ENCODE measurements at places on chromosomes 2 and 18.

DNA sequence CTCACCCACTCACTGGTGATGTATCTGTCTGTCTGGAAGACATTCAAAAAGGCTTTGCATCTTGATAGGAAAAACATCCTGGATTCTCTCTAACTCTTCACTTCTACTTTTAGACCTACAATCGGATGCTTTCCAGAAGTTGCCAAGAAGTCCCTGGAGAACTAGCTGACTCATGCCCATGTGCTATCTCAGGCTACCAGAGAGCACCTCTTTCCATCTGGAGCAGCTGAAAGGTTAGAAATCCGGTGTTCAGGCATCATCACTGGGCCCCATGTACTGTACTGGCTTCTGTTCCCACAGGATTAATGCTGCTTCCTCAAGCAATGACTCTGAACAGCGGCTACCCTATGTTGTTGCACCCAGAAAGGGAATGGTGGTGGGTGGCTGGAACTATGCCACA lies 259.0 kb downstream of the NBAS start:
- DNase-seq = no peak

GRCh38 chr2:216090369-216090786 lies 8.7 kb downstream of the TMEM169 start:
- DNase-seq = no peak

- no peak for DNase-seq
Measured at GRCh38 chr2:148530350-148530749, 114.2 kb upstream of the EPC2 start.

- no peak for DNase-seq
Measured at GRCh38 chr2:127707890-127708648, 6.8 kb downstream of the SFT2D3 start.

DNA sequence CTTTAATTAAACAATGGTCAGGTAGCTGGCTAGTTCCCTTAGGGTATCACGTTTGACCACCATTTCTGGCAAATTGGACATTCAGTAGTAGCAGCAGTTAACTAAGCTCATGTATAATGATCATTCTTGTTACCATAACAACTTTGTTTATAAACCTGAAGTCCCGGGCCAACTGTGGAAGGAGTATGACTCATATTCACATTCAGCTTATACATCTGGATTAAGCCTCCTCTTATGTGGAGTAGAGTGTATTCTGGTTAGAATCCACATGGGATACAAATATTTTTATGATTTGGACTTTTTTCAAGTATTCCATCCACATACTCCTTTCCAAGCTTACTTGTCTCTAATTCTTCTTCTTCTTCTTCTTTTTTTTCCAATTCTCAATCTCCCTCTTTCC lies 70.3 kb upstream of the ZSWIM2 start:
- DNase-seq = no peak

DNA sequence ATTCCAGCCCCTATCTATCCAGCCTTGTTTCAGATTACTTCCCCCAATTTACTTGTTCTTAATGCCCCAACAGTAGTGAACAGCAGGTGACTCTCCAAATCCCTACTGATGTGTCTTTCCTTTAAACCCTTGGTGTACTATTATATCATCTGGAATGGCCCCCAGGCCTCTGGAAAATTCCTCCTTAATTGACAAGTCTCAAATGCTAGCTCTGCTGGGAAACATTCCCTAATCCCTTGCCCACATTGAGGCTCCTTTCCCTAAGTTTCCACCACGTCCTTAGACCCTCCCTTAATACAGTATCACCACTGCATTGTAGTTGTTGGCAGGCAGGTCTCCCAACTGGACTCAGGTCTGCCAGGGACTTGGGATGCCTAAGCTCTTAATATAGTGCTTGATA lies 41.0 kb downstream of the MYO3B start:
- DNase-seq = no peak

GRCh38 chr2:202762556-202762955 lies 109.0 kb downstream of the ICA1L start:
- no peak for DNase-seq

- DNase-seq = no peak
Measured at GRCh38 chr2:8638327-8638726, 43.5 kb upstream of the ID2 start.

- no peak for DNase-seq
Measured at GRCh38 chr2:212264187-212264586, 274.4 kb downstream of the ERBB4 start.

Measured in activated CD8-positive, alpha-beta T cell treated with anti-CD3 and anti-CD28 coated beads for 36 hours (primary cell).